ENCODE measurements at places on chromosomes 12 and 14.

GRCh38 chr12:80325167-80325959 is 118.7 kb upstream of the PTPRQ start:
- no peak for DNase-seq

- DNase-seq = no peak
Measured at GRCh38 chr12:72888693-72889092, 616.5 kb downstream of the TRHDE start.

DNA sequence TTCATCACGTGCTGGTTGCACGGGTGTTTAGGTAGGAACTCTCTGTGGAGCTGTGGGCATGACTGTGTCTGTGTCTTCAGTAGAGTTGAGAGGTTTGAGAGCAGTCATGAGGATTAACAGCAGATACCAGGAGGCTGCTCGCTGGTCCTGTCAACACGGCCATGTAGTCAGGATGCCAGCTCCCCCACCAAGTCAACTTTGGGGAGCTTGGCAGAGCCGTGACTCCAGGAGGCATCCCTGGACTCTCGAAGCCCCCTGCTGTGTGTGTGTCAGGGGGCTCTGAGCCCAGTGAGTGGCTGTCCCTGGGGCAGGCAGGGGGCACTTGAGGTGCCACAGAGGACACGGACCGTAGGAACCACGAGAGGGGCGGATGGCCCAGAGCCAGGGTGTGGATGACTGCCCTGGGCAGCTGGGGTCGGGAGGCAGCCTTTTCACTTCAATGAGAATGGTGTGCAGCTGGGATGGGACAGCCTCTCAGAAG is 7.2 kb upstream of the GPR132 start:
- DNase-seq = no peak

GRCh38 chr12:40216516-40217288 is 8.1 kb upstream of the LRRK2 start:
- no peak for DNase-seq

DNA sequence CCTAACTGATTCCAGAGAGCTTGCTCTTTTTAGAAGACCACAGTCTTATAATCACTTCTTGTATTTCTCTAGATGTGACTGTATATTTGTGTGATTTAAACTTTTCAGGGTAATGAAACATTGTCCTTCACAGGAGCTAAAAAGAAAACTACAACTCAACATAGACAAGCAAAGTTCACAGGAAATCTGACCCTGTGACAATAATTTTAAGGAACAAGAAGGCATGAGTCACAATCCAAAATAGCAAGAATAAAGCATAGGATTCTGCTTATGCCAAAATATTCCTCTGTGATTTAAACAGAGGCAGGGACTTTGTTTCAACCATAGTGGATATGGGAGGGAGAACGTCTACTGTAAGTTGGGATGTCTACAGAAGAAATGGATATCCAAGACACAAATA is 44.3 kb downstream of the GPR65 start:
- no peak for DNase-seq

DNA sequence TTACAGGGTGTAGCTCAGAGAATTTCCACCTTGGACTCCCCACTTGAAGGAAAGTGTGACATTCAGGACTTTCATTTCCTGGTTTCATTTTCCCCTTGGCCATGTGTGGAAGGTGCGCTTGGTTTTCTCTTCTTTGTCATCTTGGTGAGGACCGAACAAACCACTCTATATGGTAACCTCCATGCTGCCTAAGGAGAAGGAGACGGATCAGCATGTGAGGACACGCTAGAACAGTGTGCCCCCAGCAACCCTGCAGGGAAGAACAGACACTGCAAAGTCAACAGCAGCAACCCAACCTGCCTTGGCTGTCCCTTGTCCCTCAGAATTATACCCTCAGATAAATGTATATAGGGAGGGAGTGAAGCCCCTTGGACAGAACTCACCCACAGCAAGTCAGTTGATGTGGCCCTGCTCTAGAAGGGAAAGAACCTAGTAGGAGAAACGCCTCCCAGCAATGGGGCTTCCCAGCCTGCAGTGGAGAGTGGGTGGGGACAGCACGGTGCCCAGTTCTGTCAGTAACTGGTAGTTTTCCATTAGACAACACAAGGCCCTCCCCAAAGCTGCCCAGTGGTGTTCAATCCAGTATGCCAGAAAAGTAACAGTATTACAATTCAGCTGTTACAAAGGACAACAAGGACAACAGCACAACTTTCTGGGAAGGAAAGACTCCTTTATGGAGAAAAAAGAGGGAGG is 18.9 kb upstream of the COCH start:
- no peak for DNase-seq

- no peak for DNase-seq
Measured at GRCh38 chr14:91263329-91263728, 18.8 kb upstream of the GPR68 start.

DNA sequence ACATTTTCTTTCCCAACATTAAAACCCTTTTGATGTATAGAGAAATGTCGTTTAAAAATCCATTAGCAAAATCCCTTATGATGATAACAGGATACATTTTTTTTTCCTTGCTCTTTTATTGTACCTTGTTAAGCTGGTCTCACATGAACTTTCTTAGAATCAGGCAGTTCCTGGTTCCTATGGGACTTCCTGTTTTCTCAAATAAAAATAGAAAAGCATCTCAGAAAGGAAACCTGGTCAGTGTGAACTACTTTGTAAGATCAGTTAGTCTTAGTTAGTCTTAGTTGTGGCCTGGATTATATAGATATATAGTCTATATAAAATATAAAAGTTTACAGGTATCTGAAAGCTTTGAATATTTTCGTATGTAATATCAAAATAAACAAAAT is 40.3 kb downstream of the LEMD3 start:
- no peak for DNase-seq

GRCh38 chr14:87097015-87097414 is 896.0 kb downstream of the GALC start:
- DNase-seq = peak; percentile 66

DNA sequence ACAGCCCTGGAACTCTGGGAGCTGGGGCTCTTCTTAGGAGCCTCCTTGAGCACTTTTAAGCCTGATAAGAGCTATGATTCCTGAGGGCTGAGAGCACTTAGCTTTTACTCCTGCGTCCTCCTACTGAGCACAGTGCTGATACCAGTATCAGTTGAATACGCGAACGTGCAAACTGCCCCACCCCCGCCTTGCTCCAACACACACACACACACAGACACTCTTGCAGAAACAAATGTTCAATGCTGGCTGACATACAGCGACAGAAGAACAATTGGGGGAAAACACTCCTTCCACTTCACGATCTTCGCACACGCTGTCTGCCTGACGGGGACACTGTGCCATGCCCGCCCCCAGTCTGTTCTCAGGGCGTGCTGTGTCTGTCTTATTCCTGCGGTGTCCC is 57.2 kb upstream of the DLK1 start:
- no peak for DNase-seq

DNA sequence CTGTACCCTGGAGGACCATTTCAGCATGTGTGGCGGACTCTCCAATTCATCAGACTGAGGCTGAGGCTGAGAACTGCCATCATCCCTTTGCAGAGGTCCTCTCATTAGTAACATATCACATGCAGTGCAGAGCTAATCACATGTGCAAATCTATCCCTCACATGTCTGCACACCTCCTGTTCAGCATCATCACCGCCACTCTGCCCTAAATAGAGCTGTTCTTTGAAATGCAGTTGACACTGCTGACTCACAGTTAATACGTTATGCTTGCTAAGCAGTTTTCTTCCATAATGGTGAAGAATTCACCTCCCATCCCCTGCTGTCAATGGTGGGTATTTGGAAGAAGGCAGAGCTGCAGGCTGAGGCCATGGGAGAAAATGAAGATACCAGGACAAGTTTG is 85.0 kb upstream of the ANO2 start:
- DNase-seq = no peak

DNA sequence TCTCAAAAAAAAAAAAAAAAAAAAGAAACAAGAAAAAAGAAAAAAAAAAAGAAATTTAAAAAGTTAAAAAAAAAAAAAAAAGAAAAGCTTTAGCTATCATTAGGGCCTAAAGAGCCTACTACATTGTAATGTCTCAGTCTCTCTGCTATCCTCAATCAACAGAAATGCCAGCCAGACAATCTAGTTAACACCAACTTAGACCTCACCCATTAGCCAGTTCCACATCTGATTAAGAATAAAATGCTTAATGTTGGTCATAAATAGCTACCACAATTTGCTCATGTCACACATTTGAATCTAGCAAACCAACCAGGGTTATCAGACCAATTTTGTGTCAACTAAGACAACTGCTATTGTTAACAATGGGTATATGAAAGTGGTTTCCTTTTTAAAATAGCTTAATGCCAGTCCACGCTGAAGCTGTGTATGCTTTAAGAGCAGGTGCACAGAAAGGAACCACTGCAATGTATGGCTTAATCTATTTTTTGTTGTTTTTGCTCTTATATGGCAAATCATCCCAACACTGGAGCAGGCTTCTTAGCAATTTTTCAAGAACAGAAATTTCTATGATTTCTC is 45.5 kb upstream of the SELPLG start:
- no peak for DNase-seq

- DNase-seq = no peak
Measured at GRCh38 chr12:112979041-112979680, 842 bp downstream of the OAS2 start.

GRCh38 chr14:100684154-100684553 is 42.5 kb upstream of the DLK1 start:
- DNase-seq = no peak

- DNase-seq = peak; percentile 64
Measured at GRCh38 chr12:87127272-87127671, 871.1 kb upstream of the MGAT4C start.
